H9 (cell line): ENCODE measurements at places on chromosomes 2 and 18. TPM values are rescaled to one million over a fixed set of nuclear protein-coding genes. Genes with fewer than 3 reads are reported as not detected.
A peak's percentile ranks its signal among the peaks of the same experiment; 100 is the strongest.

Gene SLC8A1
- 1.7 and 1.9 TPM in 2 replicates for total RNA-seq

Gene CFAP53
- 0.15 and 0.22 TPM in 2 replicates for total RNA-seq

Gene OBSL1
- total RNA-seq = 139 and 140 TPM in 2 replicates

Gene ZEB2
- 0.77 and 1.2 TPM in 2 replicates for total RNA-seq

Gene TLX2
- 0.20 and 0.26 TPM in 2 replicates for total RNA-seq

Gene TTC27
- 25.5 and 26.0 TPM in 2 replicates for total RNA-seq

- DNase-seq = no peak
Observed at GRCh38 chr2:28993206-28993960, 12.3 kb downstream of the TOGARAM2 start.

DNA sequence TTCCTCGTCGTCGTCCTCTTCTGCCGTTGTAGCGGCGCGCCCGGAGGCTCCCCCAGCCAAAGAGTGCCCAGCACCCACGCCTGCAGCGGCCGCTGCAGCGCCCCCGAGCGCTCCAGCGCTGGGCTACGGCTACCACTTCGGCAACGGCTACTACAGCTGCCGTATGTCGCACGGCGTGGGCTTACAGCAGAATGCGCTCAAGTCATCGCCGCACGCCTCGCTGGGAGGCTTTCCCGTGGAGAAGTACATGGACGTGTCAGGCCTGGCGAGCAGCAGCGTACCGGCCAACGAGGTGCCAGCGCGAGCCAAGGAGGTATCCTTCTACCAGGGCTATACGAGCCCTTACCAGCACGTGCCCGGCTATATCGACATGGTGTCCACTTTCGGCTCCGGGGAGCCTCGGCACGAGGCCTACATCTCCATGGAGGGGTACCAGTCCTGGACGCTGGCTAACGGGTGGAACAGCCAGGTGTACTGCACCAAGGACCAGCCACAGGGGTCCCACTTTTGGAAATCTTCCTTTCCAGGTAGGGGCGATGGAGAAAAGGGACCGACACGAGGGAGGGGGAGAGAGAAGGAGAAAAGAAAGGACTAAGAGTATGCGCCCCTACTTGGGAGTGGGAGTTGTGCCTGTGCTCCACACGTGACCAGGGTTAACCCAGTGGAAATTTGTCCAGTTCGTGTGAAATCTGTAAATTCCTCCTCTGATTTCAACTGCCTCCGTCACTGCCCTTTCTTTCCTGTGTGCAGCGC is 800 bp downstream of the HOXD13 start:
- peak; percentile 55 for DNase-seq

DNA sequence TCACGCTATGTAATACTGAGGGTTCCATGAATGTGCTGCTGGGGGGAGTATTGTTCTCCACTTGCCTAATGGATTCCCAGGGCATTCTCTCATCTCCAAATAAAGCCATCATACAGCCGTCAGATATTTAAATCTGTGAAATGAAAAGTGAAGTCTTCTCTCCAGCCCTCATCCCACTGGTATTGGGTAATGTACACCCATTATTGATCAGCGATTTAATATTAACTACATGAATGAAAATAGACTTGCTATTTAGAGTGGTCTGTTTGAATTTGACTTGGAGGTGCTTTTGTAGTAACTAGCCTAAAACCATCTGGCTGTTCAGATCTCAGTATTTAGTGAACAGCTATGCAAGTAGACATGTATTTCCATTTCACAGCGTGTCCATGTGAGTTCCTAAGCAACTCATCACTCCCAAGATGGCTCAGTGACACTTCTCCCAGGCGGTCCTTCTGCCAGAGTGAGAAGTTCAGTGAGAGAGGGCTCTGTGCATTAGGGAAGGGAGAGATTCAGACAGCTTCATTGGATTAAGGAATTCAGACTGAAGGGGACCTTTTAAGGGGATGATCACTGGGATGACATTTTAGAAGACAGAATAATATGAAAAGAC is 140.7 kb downstream of the WDSUB1 start:
- DNase-seq = no peak
